ENCODE measurements at places on chromosomes 5 and 9.

- peak; percentile 5 for DNase-seq
Observed at GRCh38 chr9:3224931-3225330, 300.9 kb downstream of the RFX3 start.

DNA sequence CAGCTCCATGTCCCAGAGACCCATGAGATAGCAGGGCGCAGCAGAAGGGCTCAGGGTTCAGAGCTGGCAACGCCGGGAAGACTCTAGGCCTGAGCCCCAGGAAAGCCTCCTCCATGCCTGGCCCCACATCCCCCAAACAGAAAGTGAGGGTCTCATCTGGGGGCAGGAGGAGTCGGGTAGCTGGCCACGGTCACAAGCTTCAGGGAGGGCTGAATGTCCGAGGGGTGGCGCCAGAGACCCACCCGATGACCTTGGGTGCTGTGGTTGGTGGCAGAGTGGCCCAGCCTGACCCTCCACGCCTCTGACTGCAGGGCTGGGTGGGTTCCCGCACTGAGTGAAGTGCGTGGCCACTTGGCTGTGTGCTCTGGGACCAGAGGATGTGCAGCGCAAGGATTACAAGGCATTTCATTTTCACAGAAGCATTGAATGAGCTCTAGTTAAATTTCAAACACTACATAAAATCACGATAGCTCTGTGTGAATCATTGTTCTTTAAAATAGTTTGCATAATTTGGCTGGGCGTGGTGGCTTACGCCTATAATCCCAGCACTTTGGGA lies 3.0 kb downstream of the C8G start:
- DNase-seq, result peak; percentile 38

- no peak for DNase-seq
Observed at GRCh38 chr9:133991964-133992779, at the start of gene VAV2. VAV2 (minus strand) TSS chr9:133992324; CDS start chr9:133992278, 46 bp downstream.

- no peak for DNase-seq
Observed at GRCh38 chr5:107242411-107243219, 428.1 kb downstream of the EFNA5 start.

DNA sequence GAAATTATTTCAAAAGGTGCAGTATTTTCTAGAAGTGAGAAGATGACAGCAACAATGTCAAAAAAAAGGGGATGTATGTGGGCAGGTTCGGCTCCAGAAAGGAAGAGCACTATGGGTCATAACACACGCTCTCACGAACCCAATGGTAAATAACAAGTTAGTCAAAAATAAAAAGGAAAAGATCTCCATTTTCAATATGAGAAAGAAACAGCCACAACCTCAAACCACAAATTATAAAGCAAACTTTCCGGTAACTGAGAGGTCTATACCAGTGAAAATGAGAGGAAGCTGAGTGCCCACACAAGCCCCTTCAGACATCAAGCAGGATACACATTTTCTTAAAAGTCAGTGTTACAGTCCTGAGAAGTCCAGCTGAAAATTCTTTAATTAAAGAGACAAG lies 398.5 kb upstream of the RPS23 start:
- no peak for DNase-seq

GRCh38 chr9:134888603-134889190 lies 8.1 kb downstream of the FCN2 start:
- no peak for DNase-seq

GRCh38 chr5:60687927-60688720 lies 11.8 kb downstream of the DEPDC1B start:
- DNase-seq, result no peak

DNA sequence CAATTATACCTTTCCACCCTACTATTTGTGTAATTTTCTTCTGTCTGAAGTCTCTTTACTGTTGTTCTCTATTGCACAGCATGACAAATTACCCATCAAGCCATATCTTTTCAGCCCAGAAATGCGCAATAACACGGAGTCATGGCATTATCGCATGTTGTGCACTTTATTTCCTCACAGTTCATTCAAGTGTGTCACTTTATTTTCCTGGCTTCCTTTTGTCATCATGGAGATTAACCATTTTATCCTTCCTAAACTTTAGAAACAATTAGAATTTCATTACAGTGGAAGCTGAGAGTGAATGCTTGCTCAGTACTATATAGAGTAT lies 41.3 kb upstream of the MEF2C start:
- DNase-seq, result no peak

GRCh38 chr9:135887585-135888050 lies 19.7 kb downstream of the CAMSAP1 start:
- DNase-seq, result no peak

- DNase-seq, result no peak
Observed at GRCh38 chr5:81226286-81226685, 6.8 kb upstream of the CKMT2 start.

DNA sequence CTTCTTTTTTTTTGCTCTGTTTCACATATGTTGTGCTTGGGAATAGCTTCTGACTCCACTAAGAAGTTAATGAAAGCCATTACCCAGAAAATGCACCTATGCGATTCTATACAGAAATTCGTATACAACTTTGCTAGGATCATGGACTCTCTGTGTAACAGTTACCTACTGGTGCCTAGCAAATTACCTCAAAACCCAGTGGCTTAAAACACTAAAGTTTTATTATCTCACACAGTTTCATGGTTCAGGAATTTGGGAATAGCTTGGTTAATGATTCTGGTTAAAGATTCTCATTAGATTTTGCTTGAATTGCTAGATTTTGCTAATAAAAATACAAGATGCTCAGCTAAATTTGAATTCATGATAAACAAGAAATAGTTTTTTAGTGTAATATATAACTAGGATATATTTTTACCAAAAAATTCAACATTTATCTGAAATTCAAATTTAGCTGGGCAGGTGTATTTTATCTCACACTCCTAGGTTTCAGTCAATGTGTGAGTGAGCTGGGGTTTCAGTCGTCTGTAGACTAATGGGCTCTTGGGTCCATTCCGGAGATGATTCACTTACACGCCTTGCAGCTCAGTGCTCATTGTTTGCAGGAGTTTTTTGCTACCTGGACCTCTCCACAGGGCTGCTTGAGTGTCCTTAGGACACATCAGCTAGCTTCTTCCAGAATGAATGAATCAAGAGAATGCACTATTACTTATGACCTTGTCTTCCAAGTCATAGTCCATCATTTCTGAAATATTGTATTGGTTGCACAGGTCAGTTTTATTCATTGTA lies 75.1 kb downstream of the MROH2B start:
- no peak for DNase-seq

GRCh38 chr9:112863214-112863613 lies 27.5 kb downstream of the SLC46A2 start:
- no peak for DNase-seq

DNA sequence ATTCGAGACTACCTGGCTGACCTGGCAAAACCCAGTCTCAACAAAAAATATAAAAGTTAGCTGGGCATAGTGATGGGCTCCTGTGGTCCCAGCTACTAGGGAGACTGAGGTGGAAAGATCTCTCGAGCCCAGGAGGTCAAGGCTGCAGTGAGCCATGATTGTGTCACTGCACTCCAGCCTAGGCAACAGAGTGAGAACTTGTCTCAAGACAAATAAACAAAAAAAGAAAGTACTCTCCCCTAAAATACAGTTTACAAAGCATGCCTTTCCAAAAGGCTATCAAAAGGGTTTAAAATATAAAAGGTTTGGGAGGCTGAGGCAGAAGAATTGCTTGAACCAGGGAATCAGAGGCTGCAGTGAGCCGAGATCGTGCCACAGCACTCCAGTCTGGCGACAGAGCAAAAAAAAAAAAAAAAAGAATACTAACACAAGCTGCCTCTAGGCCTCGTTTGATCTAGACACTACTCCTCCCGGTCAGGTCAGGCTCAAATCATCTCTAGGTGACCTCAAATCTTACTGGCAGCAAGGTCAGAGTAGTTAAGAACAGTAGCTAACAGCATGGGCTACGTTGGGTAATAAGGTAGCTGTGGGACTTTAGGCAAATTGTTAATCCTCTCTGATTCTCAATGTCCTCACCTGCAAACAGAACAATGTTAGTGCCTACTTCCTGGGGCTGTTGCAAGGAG lies 9.3 kb downstream of the NAIF1 start:
- no peak for DNase-seq

DNA sequence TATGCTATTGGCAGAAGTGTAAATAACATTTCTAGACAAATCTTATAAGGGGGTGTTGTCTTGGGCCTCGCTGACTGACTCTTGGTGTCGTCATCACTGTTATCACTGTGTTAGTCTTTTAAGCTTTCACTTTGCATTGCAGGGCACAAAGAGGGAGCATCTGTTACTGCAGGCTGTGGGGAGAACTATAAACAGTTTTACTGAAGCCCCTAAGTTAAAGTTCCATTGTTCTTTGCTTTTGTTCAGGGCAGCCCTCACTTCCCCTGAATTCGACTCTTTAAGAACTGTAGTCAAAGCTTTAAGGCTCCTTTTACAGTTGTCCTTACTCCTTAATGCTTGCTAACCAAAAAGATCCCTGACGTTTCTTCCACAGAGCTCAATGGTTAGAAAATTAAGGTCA lies 605.0 kb downstream of the RAB3C start:
- no peak for DNase-seq

DNA sequence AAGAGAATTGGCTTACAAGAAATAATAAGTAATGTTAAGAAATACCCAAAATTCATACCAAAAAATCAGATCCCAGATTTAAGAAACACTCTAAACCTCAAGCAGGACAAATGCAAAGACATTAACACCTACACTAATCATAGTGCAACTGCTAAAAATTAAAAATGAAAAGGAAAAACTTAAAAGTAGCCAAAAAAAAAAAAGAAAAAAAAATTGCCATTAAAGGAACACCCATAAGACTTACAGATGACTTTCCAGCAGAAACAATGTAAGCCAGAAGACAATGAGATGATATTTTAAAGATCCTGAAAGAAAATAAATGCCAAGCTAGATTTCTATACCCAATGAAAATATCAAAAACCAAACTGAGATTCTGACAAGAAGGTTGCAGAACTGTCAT lies 101.5 kb downstream of the DENND1A start:
- no peak for DNase-seq

- no peak for DNase-seq
Observed at GRCh38 chr5:173530547-173530946, 85.9 kb downstream of the BOD1 start.

DNA sequence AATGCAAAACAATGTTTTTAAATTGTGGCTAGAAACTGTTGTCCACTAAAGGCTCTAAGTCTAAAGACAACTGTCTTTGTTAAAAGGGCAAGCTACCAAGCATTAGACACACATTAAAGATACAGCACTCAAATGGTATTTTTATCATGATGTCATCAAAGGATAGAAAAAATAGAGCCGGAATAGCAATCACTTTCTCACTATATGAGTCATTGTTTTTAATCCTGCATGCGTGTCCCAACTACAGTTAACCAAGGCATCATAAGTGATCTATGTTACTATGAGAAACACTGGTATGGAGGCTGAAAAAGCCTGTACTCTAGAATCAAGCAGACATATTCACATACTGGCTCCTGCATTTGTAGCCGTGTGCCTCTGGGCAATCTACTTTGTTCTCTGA lies 1.9 kb upstream of the PJA2 start:
- DNase-seq, result no peak

GRCh38 chr9:98627296-98627695 lies 81.4 kb downstream of the GABBR2 start:
- no peak for DNase-seq

- no peak for DNase-seq
Observed at GRCh38 chr5:160361624-160362228, 8.7 kb downstream of the C1QTNF2 start.

- DNase-seq, result no peak
Observed at GRCh38 chr9:38727497-38728001, 7.6 kb upstream of the FAM240B start.

- no peak for DNase-seq
Observed at GRCh38 chr9:109903515-109904138, 123.6 kb downstream of the PALM2AKAP2 start.

- no peak for DNase-seq
Observed at GRCh38 chr5:125042261-125042890, 295.9 kb upstream of the ZNF608 start.

DNA sequence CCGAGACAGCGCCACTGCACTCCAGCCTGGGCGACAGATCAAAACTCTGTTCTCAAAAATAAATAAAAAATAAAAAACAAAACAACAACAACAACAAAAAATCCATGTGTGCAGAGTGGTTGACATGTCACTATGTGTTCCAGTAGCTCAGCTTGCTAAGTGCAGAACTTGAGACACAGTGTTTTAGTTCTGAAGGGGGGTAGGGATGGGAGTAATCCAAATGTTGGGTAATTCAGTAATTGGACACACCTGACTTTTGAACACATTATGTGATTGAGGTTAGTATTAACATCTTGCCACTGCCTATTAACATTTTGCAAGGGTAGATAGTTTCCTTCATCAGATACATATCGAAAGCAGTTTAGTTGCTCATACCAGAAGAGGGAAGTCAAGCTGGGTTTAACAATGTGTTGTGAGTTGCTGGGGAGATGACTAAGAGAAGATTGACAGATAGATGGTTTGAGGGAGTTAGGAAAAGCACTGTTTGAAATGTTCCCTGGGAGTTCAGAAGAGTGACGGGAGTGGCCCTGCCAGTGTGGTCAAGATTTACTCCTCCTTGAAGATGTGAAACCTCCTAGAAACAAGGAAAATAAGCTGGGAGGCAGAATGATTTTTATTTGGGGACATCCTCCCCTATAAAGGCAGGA lies 928 bp downstream of the HACD4 start:
- DNase-seq, result no peak

- no peak for DNase-seq
Observed at GRCh38 chr5:139657363-139658321, 9.5 kb downstream of the CXXC5 start.

GRCh38 chr9:115694014-115694413 lies 459.6 kb upstream of the PAPPA start:
- no peak for DNase-seq

GRCh38 chr5:68285851-68286611 lies 70.5 kb downstream of the PIK3R1 start:
- DNase-seq, result peak; percentile 81

DNA sequence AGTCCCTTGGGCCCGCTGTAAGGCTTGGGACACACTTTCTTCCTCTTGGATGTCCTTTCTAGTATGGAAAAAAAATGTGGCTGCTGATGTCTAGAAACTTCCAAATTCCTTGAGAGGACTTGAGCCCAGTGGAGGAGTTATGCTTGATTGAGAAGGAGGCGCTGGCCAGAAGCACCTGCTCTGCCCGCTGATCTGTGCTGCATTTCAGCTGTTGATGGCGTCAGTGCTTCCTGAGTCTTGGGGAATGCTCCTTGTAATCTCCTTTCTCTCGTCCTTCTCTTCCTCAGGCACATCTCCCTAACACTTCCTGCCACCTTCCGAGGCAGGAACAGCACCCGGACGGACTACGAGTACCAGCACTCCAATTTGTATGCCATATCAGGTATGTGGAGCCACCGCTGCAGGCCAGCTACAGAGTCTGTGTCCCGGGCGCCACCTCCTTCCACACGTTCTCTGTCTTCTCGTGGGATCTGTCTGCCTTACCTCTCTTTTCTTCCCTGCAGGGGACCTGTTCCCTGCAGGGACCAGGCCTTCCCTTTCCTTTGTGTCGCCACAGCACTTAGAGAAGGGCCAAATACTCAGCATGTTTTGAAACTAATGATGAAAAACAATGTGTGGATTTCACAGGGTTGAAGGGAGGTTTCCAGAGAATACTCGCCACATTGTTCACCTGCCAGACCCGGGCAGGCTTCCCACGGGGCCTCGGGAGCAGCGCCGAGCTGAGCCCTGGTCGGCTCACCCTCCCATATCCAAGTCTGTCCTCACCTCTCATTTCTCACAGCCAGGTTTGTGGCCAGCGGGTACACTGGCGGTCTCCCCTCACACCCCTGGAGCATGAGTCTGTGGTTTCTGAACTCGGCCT lies 95.2 kb downstream of the MVB12B start:
- DNase-seq, result no peak

GRCh38 chr5:173237875-173238220 lies 2.8 kb upstream of the NKX2-5 start:
- DNase-seq, result no peak

GRCh38 chr5:179869641-179870402 lies 11.2 kb upstream of the MRNIP start:
- DNase-seq, result no peak
